ENCODE measurements at places on chromosomes 11 and 22.

DNA sequence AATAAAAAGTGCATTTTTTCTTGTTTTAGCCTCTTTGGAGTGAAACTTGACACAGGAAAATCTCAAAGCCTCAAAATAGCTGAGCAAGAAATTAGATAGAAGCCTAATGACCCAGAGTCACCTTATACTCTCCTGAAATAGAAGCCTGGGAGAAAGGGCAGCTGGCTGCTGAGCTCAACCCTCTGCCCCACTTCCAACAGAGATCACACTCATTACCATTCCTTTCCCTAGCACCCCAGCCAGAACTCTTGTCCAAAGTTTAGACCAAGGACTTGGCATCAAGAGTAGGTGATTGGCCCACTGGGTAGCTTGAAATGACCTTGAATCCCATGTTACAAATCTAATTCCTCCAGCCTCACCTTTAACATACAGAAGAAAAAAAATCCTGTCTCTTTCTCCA lies 62.7 kb upstream of the AMOTL1 start:
- DNase-seq = no peak

GRCh38 chr22:48333323-48333763 lies 1494.3 kb downstream of the BRD1 start:
- DNase-seq = no peak

DNA sequence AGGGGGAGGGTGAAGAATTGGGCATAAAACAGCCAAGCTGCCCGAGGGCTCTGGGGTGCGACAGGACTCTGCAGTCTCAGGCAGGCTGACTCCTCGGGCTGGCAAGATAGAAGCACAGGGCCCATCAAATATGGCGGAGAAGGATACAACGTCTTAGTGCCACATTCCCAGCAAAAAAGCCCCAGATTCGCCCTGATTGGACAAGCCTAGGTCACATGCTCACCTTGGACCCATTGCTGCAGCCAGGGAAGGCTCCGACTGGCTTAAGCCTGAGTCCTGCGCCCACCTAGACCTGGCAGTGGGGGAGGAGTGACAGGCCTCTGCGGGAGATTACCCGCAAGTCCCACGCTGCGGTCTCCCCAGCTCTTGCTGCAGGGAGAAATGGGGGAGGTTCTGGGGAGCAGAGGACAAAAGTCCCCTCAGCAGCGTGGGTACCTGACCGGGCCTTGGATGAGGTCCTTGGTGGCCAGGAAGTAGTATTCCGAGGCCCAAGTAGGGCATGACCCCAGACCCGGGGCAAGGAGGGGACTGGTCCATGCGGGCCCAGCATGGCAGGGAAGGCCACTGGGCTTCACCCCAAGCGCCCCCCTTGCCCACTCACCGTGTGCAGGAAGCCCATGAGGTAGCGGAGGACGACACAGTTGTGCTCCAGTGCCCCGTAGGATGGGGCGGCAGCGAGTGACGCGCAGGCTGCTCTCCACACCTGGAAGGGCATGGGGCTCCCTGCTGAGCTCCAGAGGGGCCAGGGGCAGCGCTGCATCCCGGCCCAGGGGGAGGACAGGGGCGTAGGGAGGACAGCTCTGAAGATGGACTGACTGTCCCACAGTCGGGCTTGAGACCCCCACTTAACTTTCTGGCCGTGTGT lies 113.0 kb downstream of the ARHGAP8 start:
- no peak for DNase-seq

DNA sequence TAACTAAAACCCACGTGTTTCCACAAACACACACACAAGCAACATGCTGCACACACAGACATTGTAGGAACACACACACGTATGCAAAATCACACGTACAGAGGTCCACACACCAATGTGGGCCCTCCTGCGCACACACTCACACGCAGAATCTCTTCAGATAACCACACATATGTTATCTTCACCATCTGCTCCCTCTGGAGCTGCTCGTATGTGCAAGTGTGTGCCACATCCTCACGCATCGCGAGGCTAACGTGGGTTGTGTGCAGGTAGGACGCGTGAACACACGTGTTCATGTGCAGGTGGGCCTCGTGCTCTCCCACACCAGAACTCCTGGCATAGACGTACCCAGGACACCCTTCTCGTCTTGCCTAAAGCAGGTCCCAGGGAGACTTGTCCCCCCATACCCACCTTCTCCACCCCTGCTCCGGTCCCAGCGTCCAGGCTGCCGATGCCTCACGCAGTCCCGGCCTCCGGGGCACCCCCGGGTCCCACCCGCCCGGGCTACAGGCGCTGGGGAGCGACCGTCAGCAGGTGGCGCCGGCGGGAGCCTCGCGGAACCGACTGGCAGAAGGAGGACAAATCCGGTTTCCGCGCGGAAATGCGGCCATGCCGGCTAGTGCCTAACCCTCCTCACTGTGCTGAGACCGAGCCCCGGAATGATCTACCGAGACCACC lies 10.3 kb upstream of the IGSF9B start:
- DNase-seq = peak; percentile 61

GRCh38 chr11:65047581-65048422 lies 6.8 kb downstream of the SAC3D1 start:
- DNase-seq = no peak

- no peak for DNase-seq
Observed at GRCh38 chr22:31445642-31446041, 44.0 kb downstream of the EIF4ENIF1 start.

DNA sequence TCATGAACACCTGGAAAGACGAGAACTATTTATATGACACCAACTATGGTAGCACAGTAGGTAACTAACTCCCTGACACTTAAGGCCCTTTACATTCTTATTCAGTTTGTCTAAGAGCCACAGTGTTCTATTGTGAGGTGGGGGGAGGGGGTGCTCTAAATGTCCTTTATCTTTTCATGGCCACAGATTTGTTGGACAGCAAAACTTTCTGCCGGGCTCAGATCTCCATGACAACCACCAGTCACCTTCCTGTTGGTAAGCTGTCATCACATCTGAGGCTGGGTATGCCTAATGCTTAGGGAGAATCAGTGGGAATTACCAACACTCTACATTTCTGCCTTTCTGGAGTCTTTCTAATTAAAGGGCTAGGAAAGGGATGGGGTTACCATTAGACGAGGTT lies 30.7 kb downstream of the EHF start:
- DNase-seq = no peak

- no peak for DNase-seq
Observed at GRCh38 chr11:86916330-86916729, 38.9 kb downstream of the FZD4 start.

- no peak for DNase-seq
Observed at GRCh38 chr11:110951037-110951949, 239.1 kb upstream of the ARHGAP20 start.

- DNase-seq = no peak
Observed at GRCh38 chr22:19710020-19710768, 4.1 kb upstream of the SEPTIN5 start.

GRCh38 chr22:45670981-45671782 lies 452 bp upstream of the ATXN10 start:
- no peak for DNase-seq

- DNase-seq = no peak
Observed at GRCh38 chr11:1876361-1877063, 15.2 kb downstream of the PRR33 start.

DNA sequence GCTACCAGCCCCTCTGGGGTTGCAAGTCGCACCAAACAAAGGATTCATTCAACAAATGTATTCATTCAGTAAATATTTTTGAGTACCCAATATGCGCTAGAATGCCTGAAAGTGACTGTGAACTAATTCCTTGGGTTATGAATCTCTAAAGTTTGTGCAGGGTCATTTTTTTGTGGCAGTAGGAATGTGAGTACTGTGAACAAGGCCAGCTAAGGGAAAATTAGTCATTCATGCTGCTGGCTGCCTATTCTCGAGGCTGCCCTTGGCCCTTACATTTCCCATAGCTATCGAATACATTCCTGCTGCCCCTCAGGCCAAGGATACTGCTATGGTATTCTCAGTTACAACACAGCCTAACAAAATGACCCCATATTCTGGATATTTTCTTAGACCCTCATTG lies 141.6 kb downstream of the TRPC6 start:
- no peak for DNase-seq

GRCh38 chr11:126024123-126024522 lies 38.5 kb downstream of the CDON start:
- DNase-seq = no peak

DNA sequence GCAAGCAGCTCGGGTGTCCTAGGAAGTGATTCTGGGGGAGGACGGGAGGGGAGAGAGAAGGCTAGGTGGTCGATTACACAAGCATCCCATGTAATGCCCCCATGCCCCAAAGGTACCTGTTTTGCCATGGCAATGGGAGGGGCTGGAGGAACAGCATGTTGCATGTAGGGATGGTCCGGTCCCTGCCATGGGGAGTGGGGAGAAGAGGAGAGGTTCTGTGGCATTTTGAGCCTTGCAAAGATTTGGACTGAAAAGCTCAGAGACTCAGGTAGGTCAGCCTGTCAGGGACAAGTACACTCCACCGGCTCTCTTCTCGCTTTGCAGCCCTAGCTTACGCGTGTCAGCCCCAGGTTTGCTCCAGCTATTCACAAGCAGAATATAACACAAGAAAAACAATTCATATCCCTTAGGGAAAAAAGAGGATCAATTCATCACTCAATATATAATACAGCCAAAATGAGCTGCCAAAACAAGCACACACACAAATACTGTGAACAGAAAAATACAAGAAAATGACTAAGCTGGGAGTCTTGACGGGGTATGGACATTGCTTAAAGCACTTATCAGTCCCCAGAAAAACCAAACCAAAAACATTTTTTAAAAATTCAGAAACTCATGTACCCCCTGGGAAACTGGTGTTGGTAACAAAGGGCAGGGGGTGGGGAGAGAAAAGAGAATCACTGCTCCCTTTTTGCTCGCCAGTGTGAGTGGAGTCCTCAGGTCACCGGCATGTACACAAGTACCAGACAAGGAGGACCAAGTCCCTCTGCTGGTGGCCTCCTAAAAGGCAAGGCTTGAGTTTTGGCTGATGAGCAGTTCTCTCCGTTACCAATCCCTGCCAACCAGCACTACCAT lies 21.6 kb downstream of the APOL5 start:
- no peak for DNase-seq

DNA sequence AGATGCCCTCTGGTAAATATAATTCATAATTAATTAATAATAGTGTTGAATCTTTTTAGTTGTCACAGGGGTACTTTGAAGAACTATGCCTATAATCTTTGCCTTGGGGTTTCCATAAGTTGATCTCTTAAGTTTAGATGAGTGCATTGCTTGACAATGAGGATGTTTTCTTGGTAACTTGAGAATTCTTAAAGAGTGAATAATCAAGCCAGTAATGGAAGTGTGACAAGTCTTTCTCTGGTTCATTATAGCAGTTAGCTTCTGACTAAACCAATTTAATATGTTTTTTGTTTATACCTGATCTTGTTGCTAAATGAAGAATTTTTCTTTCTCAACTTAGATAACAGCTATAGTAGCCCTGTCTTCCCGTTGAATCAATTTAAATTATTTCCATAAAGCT lies 46.2 kb downstream of the ATXN10 start:
- no peak for DNase-seq

- DNase-seq = no peak
Observed at GRCh38 chr11:122100037-122100755, 15.8 kb downstream of the BLID start.

GRCh38 chr11:269146-269890 lies 8.9 kb upstream of the NLRP6 start:
- no peak for DNase-seq

GRCh38 chr11:118238929-118239328 lies 13.2 kb downstream of the MPZL3 start:
- no peak for DNase-seq

- no peak for DNase-seq
Observed at GRCh38 chr11:116969694-116970093, 128.5 kb downstream of the SIK3 start.

GRCh38 chr22:45804986-45805325 lies 133.3 kb downstream of the ATXN10 start:
- DNase-seq = no peak

DNA sequence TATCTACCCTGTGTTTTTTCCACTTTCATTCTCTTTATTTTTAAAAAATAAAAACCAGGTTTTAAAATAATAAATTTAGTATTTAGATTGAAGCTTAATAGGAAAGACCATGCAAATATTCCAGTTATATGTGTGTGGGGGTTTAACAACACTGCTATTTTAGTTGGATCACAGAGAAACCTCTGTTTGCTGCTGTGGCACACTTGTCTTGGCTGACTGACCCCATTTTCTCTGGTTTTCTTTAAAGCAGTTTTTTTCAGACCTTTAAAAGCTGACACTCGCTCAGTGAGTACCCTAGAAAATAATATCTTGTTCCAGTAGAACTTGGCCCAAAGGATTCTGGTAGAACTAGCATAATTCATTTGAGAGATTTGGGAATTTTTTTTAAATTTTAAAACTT lies 31.6 kb downstream of the ACER3 start:
- no peak for DNase-seq

GRCh38 chr22:38338772-38339379 lies 21.6 kb upstream of the CSNK1E start:
- DNase-seq = no peak

GRCh38 chr11:121109916-121110586 lies 9.0 kb downstream of the TECTA start:
- DNase-seq = no peak

DNA sequence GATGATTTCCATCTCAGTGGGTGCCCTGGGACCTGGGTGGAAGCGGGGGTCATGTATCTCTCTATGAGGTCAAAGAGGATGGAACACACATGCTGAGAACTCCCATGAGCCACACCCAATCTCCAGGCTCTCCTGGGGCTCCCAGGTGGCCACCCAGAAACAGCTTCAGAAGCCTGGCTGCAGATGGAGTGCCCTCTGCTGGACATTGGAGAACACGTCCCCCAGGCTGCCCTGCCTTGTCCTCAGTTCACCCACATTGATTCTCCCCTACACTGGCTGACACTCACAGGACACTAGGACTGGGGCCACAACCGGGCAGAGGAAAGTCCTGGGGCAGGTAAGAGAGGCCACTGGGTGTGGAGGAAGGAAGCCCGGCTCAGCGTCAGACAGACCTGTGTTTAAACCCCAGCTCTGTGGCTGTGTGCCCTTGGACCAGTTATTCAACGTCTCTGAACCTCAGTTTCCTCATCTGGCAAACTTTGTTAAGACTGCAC lies 4.5 kb upstream of the NOL12 start:
- peak; percentile 54 for DNase-seq

GRCh38 chr11:66713746-66714480 lies 15.1 kb downstream of the SPTBN2 start:
- DNase-seq = no peak

DNA sequence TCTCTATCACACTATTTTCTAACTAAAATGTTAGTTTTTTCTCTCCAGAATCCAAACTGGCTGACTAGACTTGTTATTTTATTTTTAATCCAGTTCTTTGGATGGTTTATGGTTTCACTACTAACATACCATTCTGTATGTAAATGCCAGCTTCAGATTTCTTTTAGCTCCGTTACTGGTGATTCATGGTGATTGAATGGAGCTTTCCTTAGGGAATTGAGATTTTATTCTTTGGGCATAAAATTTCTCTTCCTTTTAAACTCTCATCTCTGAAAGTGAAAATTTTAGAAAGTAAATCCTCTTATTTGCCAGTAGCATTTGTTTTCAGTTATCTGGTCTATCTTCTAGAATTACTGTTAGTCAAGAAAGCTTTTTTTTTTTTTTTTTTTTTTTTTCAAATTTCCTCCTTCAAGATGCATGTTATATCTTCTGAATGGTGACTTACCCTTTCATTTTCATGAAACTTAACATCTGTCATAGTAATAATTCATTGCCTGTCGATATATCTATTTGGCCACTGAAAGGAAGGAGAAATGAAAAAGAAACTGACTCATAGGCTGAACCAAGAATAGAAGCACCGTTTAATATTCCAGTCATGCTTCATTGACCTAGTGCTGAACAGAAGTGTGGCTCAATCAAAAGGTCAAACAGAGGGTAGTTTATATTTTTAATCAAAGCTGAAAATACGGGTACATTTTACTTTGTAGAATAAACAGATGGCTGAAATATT lies 6.4 kb downstream of the ENDOD1 start:
- no peak for DNase-seq
